SW480 (cell line): ENCODE measurements at places on chromosomes 4 and X.

DNA sequence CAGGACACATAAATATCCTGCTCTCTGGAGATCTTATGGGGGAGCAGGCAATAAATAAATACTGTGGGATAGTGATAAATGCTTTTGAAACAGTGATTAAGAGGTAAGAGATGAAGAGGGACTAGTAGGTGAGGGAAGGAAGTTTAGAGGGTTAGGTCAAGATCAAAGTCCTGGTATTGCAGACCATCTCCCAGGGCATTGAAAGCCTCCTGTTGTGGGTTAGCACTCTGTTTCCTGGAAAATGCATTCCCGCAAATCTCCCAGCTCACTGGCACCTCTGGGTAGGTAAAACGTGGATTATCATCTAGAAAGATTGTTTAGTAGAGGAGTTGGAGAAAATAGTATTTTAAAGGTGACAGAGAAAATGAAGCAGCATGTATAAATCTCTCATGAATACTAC lies 2.2 kb downstream of the SNX25 start:
- DNase-seq: peak; percentile 37

DNA sequence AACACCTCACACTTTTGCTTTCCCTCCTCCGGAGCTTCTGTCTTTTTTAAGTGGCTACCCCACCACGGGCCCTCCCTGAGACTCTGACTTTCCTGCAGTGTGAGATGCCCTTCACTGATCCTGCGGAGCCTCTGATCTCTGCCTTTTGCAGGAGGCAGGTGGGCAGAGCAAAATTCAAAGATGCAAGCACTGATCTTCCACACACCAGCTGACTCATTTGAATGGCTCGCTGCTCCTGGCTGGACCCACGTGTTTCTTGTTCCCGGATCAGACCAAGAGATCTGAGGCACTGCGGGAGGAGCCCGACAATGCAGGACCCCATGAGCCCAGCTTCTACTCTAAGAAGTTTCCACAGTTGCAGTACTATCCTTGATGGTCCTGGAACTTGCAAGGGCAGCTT lies 1607.9 kb upstream of the TENM3 start:
- peak; percentile 36 for DNase-seq

GRCh38 chrX:129622757-129623301 lies 31.9 kb downstream of the APLN start:
- DNase-seq: no peak

DNA sequence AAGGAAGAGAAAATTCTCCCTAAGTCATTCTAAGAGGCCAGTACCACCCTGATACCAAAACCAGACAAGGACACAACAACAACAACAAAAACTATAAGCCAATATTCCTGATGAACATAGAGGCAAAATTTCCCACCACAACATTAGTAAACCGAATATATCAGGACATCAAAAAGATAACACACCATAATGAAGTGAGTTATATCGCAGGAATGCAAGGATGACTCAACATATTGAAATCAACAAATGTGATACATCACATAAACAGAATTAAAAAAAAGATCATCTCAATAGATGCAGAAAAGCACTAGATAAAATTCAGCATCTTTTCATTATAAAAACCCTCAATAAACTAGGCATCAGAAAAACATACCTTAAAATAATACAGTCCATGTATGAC lies 1844.4 kb upstream of the PCDH10 start:
- no peak for DNase-seq

- peak; percentile 69 for DNase-seq
These were observed 31.9 kb downstream of the F8A1 start for GRCh38 chrX:154918060-154918483.

GRCh38 chr4:40316333-40316781 lies 18.8 kb upstream of the CHRNA9 start:
- no peak for DNase-seq

- no peak for DNase-seq
These were observed 460.1 kb downstream of the NAF1 start for GRCh38 chr4:162706632-162707031.
